Brain microvascular endothelial cell (primary cell): ENCODE measurements at places on chromosomes 6 and 20.

GRCh38 chr20:48705240-48706115 is 122.3 kb downstream of the PREX1 start:
- DNase-seq = no peak

DNA sequence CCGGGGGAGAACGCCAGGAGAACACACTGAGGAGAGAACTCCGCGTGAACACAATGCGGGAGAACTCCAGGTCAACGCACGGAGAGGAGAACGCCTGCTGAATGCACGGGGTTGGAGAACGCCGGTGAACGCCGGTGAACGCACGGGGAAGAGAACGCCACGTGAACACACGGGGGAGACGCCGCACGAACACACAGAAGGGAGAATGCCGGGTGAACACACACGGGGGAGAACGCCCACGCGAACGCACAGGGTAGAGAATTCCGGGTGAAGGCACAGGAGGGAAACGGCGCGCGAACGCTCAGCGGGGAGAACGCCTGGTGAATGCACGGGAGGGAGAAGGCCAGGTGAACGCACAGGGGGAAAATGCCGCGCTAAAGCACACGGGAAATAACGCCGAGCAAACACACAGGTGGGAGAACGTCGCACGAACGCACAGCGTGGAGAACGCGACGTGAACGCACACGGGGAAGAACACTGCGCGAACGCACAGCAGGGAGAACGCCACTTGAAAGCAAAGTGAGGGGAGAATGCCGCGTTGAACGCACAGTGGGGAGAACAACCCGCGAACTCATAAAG is 56.1 kb downstream of the RNASET2 start:
- no peak for DNase-seq

DNA sequence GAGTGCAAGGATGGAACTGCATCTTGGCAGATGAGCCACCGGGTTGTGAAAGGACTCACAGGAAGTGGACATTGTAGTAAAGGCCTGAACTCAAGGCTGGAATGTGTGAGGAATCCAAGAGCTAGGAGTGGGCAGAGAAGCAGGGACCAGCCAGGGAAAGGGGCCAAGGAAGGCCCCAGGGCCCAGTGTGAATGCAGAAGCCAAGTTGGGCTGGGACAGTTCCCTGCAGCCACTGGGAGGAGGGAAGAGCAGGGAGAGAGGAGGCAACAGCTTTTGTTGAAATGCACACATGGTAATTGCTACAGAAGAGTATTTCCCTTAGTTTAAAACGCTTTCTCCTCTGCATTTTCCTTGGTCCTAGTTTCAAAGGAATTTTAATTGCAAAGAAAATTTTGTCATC is 34.6 kb downstream of the CDH22 start:
- DNase-seq = no peak

- peak; percentile 45 for DNase-seq
Observed at GRCh38 chr6:161618831-161619454, 345.1 kb upstream of the AGPAT4 start.

- peak; percentile 66 for DNase-seq
Observed at GRCh38 chr20:10565191-10565921, 108.4 kb downstream of the JAG1 start.

GRCh38 chr20:21259346-21259745 is 43.8 kb upstream of the XRN2 start:
- DNase-seq = no peak

GRCh38 chr6:8879334-8879733 is 444.0 kb upstream of the SLC35B3 start:
- DNase-seq = no peak

DNA sequence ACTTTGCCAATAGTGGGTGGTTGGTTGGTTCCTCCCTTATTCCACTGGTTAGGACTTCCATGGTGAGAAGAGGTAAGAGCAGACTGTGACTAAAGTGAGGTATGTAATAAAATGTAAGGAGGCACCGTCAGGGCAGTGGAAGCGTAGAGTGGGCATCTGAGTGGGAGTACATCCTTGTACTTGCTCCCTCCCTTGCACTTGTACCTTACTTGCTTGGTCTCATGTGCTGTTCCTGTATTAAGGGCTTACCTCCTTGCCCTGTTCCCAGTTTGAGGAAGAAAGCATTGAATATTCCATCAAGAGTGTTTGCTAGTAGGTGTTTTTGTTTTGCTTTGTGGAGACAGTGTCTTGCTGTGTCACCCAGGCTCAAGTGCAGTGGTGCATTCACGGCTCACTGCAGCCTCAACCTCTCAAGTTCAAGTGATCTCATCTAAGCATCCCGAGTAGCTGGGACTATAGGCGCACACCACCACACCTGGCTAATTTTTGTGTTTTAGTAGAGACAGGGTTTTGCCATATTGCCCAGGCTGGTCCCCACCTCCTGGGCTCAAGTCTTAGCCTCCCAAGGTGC is 25.5 kb downstream of the AMD1 start:
- no peak for DNase-seq

- no peak for DNase-seq
Observed at GRCh38 chr20:33679758-33680485, 5.7 kb upstream of the NECAB3 start.
